A549 (cell line): ENCODE measurements at places on chromosomes 1 and 21.

DNA sequence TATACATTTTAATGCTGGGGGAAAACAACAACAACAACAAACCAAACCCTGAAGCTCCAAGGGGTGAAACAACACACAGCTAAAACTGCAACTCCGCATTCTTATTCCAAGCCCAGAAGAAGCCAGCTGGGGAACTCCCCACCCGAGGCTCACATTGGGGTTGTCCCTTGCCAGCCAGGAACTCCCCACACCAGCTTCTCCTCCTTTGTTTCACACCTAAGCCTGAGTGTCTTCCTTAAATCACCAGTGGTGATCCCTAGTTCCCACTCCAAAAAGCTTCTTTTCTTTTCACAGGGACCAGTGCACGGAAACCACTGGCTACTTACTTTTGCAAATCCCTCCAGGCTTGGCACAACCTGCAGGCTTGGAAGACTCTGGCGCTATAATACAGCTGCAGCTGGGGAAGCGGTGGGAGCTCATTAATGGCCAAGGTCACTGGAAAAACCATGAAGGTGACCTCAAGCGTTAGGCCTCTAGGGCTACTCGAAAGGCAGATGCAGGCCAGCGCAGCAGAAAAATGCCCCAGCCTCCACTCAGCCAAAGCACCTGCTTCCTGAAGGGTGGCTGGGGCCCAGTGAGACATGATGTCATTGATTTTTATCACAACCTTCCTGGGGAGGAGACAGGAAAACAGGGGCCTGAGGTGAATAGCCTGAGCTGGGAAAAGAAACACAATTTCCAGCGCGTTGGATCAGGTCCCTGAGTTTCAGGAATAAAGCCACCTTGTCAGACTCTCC, 40.1 kb downstream of the TLR5 start:
- DNase-seq = no peak

DNA sequence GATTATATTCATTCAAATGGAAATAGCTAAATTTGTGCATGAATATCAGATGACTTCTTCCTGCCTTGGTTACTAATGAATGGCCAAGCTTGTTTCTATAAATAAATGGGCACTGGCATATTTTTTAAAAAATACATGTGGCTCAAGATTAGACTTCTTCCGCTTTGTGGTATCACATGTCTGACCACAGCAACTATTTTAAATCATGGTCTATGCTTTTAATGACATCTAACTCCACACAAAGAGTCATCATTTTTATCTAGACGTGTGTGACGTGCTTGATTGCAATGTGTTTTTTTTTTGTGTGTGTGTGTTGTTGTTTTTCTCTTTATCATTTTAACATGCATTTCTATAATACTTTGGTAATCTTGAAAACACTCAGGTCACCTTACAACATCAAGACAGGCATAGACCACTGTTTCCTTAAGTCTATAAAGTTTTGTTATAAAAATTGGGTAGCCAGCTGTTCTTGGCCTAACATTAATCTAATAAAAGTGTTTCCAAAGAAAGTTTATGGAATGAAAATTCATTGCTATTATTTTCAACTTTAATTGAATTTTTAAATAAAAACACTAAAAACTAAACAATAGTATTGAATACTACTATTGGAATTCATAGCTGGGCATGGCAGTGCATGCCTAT, 29.5 kb downstream of the RGS1 start:
- no peak for DNase-seq

- DNase-seq = peak; percentile 70
Measured at GRCh38 chr1:164735315-164736052, 176.5 kb downstream of the PBX1 start.

DNA sequence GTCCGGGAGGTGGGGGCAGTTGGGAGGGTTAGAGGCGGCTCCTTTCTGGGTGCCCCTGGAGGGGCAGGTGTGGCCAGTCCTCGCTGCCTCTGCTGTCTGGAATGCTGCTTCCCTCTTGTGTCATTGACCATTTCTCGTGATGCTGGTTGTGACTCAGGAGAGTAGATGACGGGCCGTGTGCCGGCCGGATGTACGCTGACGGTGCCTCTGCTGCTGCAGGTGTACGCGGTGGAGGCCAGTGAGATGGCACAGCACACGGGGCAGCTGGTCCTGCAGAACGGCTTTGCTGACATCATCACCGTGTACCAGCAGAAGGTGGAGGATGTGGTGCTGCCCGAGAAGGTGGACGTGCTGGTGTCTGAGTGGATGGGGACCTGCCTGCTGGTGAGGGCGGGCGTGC, 13.9 kb downstream of the PRMT2 start:
- no peak for DNase-seq

DNA sequence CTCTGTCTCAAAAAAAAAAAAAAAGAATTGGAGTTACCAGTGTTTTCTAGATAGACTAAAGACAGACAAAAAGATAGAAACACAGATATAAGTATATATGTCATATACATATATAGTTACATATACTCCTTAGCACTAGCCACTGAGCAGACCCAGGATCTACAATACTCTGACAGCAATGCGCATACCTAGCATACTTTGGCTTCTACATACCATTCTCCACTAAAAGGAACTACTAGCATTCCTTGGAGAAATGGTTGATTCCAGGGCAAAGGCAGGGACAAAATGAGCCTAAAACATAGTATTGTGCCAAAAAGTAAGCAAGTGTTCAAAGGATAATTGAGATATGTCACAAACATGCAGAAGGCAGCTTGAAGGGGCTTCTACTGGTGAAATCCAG, 22.7 kb downstream of the SYNJ1 start:
- no peak for DNase-seq

DNA sequence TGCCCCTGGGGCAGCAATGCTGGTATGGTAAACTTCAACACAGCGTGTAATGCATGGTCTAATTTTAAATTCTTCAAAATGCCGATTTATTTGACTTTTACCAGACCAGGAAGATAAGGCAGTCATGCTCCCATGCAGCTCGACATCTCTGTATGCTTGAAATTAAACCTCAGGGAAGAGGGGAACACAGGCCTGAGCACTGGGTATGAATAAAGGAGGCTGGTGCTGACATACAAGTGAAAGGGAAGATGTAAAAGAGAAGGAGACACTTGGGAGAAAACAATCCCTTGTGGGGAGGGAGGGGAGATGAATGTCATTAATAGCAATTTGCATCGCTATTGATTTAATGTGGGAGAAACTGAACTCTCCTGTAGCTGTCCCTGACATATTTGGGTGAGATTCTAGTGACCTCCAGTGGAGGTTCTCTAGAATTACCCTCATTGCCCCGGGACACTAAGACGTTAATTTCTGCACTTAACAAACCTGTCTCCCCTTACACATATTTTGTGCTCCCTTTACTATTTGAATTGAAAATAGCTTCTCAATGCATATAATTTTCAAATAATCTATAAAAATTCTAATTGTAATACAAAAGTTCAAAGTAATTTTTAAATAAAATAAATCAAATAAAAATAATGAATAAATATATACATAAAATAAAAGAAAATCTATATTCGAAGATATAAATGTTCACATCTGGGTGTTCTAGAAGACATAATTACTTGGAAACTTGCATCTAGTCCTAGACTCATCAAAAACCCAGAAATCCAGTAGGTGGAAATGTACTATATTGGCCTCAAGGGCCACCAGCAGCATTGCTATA, 283.1 kb downstream of the LMX1A start:
- peak; percentile 59 for DNase-seq

- DNase-seq = no peak
Measured at GRCh38 chr1:66300972-66301451, 232.9 kb upstream of the SGIP1 start.
